ENCODE measurements at places on chromosomes 6 and 20.

- DNase-seq: peak; percentile 87
These were observed 14.5 kb downstream of the GNL1 start for GRCh38 chr6:30541515-30542403.

GRCh38 chr6:67887747-67888545 is 747.1 kb upstream of the ADGRB3 start:
- no peak for DNase-seq

DNA sequence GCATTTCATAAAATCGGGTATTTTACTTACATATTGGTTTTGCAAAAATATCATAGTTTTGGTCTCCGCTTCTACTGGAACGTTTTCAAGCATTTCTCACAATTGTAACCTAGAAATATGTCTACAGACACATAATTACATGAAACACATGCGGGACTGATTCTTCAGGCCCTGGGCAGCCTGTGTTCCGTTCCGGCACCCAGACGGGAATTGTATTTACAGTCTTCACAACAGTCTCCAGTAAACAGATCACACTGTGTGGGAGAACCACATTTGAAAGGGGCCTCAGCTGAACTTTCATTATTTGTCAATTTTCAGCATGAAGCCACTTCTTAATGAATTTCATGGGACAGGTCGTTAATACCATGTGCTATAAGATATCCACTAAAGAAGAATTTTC is 196.9 kb downstream of the DST start:
- DNase-seq: no peak

GRCh38 chr6:106305740-106306139 is 19.8 kb downstream of the ATG5 start:
- DNase-seq: no peak

- no peak for DNase-seq
These were observed 2.6 kb upstream of the RPS6KA2 start for GRCh38 chr6:166629628-166630027.

DNA sequence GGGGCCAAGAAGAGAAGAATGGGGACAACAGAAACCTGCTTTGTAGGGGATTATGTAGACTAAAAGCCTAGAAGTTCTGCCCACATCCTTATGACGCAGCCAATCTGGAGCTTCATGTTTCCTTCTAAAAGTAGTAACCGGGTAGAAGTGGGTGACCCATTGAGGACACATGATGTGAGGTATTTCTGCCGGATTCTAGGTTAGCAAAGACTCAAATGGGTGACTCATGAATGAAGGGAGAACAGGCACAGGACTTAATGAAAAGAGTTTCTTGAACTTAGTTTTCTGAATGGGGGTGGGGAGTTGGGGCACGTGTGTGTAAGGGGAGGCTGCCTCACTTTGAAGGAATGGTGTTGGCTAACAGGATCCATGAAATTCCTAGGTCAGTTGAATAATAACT is 68.8 kb downstream of the CDS2 start:
- no peak for DNase-seq

GRCh38 chr6:81758221-81758620 is 5.7 kb upstream of the TENT5A start:
- DNase-seq: no peak

- DNase-seq: no peak
These were observed 137.3 kb upstream of the PDE10A start for GRCh38 chr6:165800337-165800736.

DNA sequence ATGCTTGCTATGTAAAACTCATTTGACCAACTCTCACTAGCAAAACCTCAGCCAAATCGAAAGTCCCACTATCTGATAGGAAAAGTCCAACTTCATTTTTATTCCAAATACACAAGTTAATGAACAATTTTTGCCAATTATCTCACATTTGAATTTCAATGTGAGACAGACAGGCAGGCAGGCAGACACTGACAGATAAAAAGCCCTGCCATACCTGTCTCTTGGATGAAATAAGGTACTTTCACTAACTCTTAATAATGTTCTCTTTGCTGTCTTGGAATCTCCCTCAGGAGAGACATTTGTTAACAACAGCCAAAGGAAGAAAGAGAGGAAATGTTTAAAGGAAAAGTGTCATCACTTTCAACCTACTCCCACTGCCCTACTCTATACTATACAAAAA is 82.0 kb downstream of the RNGTT start:
- DNase-seq: no peak

- DNase-seq: no peak
These were observed 5.7 kb upstream of the FKBP5 start for GRCh38 chr6:35694462-35694861.

DNA sequence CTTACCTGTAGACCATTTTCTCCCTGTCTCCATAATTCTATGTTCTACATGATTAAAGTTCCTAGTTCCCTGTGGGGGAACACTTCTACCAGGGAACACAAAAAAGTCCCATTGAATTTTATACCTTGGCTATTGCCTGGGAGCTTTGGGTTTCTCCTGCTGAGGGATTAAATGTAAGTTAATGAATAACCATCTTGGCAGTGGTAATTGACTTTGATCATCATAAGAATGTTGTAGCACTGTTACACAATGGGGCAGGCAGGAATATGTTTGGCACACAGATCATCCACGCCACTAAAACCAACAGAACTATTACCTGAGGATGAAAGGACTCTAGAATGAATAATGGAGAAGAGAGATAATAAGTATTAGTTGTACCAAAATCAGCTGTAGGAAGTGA is 1106.2 kb upstream of the GJE1 start:
- DNase-seq: no peak

- no peak for DNase-seq
These were observed 4.0 kb downstream of the IRF4 start for GRCh38 chr6:395432-396125.

DNA sequence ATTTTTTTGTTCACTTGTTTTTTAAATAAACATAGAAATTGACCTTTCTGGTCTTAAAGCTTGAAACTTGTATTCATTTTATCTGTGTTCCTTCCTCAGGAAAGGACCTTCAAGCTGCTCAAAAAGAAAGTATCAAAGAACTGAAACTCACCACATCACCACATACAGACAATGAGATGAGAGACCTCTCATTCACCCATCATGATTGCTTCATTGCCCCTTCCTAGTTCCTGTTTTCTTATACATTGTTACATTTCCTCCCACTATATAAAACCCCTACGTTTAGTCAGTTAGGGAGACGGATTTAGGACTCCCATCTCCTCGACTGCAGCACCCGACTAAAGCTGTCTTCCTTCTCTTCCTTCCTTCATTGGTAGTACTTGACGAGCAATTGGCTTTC is 180.5 kb upstream of the OPRM1 start:
- DNase-seq: no peak

DNA sequence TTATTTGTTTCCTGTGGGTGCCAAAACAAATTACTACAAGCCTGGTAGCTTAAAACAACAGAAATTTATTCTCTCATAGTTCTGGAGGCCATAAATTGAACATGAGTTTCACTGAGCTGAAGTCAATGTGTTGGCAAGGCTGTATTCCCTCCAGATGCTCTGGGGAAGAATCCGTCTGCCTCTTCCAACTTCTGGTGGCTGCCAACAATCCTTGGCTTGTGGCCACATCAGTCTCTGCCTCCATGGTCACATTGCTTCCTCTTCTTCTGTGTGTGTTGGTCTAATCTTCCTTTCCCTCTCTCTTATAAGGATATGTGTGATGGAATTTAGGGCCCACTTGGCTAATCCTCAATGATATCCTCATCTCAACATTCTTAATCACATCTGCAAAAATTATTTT is 92.8 kb upstream of the EPB41L1 start:
- DNase-seq: no peak

DNA sequence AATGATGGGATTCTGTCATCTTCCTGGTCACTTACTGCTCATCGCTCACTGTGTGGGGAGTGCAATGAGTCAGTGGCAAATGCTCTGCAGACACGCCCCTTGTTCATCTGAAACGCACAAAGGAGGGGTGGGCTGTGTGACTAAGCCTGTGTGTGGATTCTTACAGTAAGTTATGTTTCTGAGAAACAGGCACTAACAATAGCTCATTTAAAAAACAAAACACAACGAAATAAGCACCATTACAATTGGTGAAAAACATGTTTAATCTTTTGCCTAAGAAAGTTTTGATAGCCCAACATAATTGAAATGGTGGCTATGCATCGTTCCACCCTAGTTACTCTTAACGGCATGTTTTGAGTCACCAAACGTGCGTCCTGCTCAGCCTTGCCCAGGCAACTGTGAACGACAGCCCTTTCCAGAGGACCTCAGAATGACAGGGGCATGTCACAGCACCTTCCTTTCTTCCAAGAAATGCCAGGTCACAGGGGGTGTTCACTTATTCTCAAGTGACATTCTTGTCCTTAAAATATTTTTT is 118.4 kb upstream of the SGK1 start:
- no peak for DNase-seq

DNA sequence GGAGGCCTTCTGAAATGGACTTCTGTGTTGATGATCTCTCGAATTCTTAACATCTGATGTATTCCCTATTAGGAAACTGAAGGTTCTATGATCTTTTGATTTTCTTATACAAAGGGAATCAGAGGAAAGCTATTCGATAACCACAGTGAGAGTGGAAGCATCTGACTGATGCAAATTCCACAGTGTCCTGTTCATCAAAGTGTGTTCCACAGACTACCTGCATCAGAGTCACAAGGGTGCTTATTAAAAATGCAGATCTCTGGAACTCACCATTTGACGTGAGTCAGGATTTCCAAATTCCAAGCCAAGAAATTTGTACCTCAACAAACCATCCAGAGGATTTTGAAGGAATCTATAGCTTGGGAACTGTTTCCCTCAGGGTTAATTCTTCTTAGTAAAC is 4.4 kb upstream of the MEP1A start:
- DNase-seq: no peak

GRCh38 chr20:4681991-4682401 is 39.7 kb upstream of the PRND start:
- no peak for DNase-seq

DNA sequence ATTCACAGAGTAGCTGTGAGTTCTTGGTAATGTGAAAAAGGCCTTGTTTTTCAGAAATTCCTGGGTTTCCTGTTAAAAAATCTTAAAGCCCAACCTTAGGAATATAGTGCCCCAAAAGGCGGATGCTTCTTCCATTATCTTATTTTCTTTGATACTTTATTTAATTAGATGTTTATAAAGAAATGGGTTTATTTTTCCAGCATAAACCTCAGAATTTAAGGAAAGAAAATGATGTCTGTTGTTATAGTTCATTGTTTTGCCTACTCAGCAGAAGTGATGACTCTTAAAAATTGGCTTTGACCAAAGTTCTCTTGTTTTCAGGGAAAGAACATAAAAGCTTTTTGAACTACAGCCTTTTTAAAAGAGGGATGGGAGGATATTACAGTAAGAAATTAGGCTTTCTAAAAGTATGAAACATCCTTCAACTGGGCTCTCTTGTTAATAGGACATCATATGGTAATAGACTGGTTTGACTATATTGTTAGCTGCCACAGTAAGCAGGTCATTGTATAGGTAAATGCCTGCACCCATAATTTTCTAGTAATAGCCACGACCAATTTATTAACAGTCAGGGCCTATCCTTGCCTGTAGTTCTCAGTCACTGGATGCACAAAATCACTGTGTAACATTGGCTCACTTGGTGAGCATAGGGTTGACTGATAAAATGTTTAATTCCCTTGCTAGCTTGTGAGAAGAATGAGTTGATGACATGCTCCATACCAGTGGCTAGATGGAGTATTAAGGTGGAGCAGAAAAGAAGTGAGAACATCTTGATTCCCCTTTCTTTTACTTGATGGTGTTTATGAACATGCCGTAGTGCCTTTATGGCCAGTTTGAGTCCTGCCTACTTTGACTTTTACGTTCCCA is 5.2 kb downstream of the SRSF6 start:
- no peak for DNase-seq

- peak; percentile 91 for DNase-seq
These were observed 8.3 kb downstream of the CCM2L start for GRCh38 chr20:32018269-32019155.

DNA sequence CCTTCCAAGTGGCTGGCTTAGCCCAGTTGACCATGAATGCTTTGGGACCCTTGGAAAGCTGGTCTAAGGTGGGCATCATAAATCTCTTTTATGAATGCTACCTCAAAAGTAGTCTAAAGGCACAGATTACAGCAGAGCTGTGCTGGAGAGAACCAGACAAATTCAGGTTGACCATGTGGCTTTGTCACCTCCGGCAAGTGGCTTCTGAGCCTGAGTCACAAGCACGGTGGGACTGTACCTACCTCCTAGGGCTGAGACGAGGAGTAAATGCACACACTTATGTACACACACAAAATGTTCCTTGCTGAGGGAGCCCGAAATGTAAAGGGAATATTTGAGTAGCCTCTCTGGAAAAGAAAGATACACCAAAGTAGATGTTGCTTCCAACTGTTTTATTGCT is 155.9 kb downstream of the NFATC2 start:
- no peak for DNase-seq
